ENCODE measurements at places on chromosomes 6 and 20.

DNA sequence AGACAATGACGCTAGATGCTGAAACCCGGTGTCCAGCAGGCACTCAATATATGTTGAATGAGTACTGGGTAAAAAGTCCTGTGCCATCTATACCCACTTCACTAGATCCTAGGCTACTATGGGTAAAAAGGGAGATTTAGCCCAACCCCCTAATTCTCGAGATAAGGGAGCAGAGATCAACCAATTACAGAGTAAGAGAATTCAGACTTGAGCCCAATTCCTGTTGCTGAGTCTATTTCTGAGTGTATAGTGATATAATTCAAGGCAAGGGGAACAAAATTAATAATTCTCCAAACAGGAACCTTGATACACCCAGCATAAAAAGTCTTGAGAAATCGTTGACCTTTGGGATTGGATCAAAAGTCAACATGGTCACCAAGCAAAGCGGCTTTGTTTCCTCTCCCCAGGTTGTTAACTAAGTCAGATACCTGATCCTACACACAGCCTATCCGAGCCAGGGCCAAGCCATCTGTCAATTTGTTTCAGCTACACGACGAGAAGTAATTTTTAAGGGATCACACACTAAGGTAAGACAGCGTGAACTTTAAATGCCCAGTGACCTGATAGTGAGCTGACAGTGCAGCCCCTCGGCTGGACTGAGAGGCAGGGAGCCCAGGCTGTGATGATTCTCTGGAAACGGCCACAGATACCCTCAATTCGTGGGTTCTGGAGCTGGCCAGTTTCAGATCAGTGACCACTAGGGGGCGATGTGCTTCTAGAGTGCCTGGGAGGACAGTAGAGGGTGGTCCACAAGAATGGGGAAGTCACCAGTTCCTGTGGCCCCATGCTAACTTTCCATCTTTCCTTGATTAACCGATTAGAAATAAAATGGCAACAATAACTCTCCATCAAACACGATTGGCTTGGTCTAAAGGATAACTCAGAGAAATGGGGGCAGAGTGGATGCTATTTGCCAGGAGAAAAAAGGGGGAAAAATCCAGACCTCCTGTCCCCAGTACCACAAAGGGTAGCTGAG lies 46.2 kb downstream of the SLC22A23 start:
- peak; percentile 67 for DNase-seq

- no peak for DNase-seq
Measured at GRCh38 chr6:9388596-9388995, 953.3 kb upstream of the SLC35B3 start.

DNA sequence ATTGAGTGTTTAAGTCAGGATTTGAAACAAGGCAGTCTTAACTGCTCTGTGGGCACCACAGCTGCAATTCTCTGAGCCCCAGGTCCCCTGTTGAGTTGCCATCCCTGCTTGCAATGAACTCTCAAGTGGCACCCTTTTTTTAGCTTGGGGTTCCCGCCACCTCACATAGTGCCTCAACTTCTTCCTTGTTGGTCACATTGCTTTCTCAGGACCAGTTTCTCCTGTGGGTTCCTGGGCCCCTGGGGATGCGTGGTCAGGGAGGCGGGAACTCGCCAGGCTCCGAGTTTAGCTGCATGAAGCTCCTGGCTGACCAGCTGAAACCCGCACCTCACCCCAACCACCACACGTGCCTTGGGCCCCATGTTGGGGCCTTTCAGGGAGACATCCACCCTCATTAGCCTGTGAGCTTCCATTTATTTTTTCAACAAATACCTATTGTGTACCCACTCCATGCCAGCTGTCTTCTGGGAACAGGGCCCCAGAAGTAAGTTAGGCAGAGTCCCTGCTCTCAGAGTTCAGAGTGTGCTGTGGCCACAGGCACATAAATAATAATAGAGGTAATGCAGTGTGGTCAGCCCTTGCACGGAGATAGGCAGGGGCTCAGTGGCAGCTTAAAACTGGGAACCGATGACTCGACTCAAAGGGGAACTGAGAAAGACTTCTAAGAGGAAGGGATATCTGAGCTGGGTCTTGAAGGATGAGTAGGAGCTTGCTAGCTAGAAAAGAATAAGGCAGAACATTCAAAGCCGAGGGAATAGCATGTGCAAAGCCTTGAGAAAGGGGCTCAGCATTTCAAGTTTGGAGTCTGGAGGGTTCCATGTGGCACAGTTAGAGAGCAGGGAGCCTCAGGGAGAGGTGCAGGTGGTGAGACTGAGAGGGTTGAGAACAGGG lies 33.9 kb upstream of the FAM83D start:
- no peak for DNase-seq

DNA sequence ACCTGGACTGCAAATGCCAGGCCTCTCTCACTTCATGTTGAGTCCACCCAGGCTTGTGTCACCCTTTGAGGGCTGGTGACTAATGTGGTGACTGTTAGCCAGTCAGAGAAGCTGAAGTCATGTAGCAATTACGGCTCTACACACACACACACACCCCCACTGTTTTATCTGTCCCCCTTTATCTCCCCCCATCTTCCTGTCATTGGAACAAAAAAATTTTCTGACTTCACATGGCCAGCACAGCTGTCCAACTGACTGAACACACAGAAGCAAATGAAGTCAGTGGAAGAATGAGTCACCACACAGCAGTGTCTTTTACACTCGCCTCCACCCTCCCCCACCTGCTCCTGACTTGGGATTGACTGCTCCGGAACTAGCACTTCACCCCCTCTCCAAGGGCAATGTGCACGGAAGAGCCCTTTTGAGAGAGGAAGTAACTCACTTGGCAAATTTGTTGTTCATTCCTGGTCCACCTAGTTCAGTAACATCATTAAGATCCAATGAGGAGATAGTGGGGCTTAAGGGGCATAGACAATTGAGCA lies 198.0 kb downstream of the RNF144B start:
- DNase-seq, result peak; percentile 45

DNA sequence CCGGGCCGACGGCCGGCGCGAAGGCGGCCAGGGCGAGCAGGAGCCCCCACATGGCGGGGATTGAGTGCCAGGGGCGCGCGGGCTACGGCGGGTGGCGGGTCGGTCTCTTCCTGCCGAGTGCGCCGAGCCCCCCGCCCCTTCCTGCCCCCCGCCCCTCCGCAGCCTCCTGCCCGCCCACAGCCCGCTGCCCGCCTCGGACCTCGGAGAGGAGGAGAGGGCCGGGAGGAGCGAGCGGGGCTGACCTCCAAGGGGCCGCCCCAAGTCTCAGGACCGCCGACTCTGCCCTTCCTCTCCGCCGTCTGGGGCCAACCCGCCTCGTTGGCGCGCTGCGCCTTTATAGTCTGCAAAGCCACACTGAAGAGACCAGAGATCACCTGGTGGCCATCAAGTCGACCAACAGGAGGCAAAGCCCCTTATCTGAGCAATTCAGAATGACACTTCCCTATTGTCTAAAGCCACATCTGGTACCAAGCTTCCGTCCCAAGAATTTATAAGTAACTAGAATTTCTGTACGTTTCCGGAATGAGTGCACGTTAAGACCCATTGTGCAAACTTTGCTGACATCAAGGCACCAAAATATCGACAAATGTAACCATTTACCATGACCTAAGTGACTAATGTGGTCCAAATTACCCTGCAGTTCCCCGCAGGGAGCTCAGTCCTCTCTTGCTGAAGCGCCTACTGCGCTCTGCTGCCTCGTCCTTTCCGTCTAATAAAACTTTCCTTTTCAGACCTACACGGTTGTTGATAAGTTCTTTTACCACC lies at the start of gene CPXM1:
Gene CPXM1 (minus strand): TSS at position 107 of the 765 bp plus-strand sequence. CDS start 55 bp downstream, at position 52.
- DNase-seq, result no peak

- peak; percentile 78 for DNase-seq
Measured at GRCh38 chr20:48827855-48828733, at the start of gene PREX1. Gene PREX1 (minus strand): TSS chr20:48827999. CDS start chr20:48827860, 139 bp downstream.

DNA sequence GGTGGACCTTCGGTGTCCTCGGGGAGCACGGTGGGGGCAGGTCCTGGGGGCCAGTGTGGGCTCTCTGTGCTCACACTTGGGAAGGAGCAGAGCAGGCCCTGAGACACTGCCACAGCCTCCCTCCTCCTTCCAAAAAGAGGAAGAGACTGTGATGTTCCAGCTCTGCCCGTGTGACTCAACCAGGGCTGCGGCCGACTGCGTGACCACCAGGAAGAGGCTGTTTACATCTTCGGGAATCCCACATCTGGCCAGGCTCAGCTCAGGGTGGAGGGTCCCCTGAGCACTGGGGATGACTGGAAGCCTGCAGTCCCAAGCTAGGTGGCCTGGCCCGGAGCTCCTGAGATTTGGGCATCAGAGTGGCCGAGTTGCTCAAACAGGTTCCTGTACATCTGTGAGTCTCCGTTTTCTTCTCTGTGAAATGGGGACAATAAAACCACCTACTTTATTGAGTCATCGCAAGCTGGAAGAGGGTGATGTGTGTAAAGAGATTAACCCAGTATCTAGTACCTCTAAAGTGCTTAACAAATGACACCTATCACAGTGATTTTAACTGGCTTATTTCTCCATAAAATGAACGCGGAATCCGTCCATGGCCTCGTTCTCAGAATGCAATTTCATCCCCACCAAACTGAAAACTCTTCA lies 242.1 kb downstream of the DLL1 start:
- peak; percentile 62 for DNase-seq

GRCh38 chr20:42435230-42435629 lies 754.5 kb downstream of the PTPRT start:
- DNase-seq, result no peak

DNA sequence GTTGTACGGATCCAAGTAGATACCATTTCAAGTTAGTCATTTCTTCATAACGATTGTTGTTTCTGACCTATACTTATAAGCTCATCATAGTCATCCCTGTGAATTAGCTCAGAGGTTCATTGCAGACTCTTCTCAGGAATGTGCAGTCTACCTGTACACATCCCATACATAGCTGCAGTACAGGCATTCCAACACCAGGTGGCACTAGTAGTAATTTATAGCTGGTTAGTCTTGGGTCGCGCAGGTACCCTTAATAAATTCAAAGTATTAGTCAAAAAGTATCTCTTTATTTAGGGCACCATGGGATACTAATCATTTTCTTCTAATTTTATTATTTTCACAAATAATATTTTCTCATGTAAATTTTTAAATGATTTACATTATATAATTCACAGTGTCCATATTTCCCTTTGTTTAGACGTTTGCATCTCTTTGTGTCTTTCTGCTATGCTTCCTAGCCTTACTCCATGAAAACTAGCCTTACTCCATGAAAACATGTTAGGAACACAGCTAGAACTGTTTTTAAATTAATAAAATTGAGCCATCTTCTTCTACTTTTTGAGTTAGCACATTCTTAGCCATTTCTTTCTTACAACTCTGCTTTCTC lies 128.6 kb upstream of the FAM83B start:
- peak; percentile 97 for DNase-seq

GRCh38 chr6:140269591-140270165 lies 895.2 kb upstream of the CITED2 start:
- no peak for DNase-seq

- DNase-seq, result no peak
Measured at GRCh38 chr6:134082191-134082590, 29.8 kb upstream of the SLC2A12 start.

DNA sequence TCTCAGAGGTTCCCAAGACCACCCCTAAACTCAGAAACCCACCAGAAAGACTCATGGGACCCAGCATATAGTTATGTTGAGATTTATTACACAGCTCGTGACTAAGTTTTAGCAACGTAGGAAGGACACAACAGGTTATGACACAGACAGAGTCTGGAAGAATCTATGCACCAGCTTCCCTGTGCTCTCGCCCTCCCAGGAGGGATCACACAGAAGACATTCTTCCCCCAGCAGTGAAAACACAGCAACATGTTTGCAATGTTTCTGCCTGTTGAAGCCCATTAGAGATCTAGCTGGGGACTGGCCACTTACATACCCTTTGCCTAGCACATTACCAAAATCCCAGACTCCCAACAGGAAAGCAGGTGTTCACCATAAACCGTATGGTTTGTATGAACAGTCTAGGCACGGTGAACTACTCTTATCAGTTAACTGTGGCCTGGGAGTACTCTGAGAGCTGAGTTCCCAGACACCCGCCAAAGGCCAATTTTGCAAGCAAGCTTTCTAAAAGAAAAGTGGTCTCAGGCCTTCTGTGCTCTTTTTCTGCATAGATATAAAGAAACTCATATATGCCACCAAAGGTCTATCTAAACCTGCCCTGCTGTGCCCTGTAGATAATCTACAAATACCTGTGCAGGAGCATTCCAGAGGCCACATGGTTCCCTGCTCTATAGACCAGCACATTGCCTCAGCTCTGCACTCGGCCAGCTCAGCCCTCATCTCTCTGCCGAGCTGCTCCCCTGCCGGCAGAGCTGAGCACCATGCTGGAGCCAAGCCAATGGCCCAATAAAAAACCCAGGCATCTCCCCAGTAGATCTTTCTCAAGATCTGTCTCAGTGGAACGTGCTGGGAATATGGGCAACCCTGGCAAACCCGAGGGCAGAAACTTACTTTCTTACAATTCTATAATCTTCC lies 69.6 kb upstream of the SMIM28 start:
- peak; percentile 50 for DNase-seq

GRCh38 chr6:143936778-143937667 lies 71.0 kb downstream of the PLAGL1 start:
- DNase-seq, result no peak

DNA sequence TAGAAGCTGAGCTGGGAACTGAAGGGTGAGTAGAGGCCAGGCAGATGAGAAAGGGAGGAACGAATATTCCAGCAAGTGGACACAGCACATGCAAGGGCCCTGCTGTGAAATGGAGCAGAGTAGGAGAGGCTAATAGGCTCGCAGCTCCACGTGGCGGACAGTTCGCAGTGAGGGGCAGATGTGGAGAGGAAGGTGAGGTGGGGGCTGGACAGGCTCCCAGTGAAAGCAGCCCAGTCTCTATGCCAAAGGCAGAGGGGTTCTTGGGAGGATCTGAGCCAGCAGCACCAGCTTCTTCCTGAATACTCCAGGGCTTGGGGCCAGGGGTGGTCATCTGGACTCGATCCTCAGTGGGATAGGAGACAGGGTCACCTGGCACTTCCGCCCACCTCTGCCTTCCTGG lies 81.0 kb downstream of the CEBPB start:
- no peak for DNase-seq

DNA sequence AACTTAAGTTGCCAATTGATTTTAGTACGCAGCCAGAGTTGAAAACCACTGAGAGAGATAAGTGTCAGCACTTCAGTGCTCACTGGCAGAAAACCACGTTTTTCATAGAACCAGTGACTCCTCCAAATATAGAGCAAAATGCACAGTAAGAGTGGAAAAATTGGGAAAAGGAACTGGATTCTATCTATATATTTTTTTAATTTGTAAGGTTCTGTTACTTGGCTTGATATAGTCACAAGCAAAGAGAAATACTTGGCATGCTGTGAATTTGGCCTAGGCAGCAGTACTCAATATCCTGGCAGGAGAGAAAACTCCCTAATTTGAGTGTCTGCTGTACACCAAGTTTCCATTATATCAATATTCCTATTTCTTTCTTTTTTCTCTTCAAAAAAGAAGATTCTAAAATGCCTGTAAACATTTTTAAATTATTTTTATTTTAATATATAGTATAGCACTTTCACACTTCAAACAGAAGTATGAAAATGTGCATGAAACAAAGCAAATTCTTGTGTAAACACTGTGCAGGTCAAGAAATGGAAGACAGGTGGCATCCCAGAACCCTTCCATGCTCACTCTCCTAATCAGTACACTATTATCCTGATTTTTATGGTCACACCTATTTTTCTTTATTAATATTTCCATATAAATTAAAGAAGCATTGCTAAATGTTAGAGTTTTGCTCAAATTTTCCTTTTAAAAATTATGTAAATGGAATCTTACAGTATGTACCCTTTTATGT lies 561.8 kb upstream of the RNF217 start:
- no peak for DNase-seq

- peak; percentile 53 for DNase-seq
Measured at GRCh38 chr20:9981829-9982228, 53.0 kb upstream of the ANKEF1 start.

GRCh38 chr6:319177-320131 lies 27.2 kb downstream of the DUSP22 start:
- DNase-seq, result no peak
